ENCODE measurements at places on chromosomes 2 and 18.

GRCh38 chr2:146642066-146642465 is 1202.8 kb upstream of the ACVR2A start:
- DNase-seq: no peak

GRCh38 chr2:9463698-9464034 is 10.7 kb upstream of the IAH1 start:
- DNase-seq: no peak

GRCh38 chr18:57771626-57772025 is 31.5 kb downstream of the ATP8B1 start:
- DNase-seq: no peak

GRCh38 chr2:222931659-222932058 is 70.8 kb downstream of the ACSL3 start:
- no peak for DNase-seq

DNA sequence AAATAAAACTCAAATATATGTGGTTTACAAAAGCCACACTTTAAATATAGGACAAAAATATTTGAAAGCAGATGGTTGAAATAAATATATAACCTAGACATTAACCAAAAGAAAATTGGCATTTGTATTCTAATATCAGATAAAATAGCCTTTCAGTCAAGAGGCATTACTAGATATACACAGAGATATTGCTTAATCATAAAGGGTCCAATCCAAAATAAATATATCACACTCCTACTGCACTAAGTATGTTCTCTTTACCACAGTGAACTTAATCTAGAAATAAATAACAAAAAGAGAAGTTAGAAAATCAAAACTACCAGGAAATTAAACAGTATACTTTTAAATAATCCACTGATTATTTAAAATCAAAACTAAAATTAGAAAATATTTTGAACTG is 34.2 kb upstream of the KCNJ3 start:
- DNase-seq: no peak

- peak; percentile 9 for DNase-seq
Observed at GRCh38 chr2:26300234-26300925, 45.6 kb upstream of the SELENOI start.

Data from stimulated activated CD4-positive, alpha-beta T cell treated with anti-CD3 and anti-CD28 coated beads, Interleukin-1b, Interleukin-23, amount 100 ng/mL, for 24 hours (primary cell).